RPMI7951 (cell line): ENCODE measurements at places on chromosomes 3 and 15. TPM values are rescaled to one million over a fixed set of nuclear protein-coding genes. Genes with fewer than 3 reads are reported as not detected.

Gene ZBED2
- total RNA-seq = not detected in 2 replicates

Gene MNS1
- 9.6 and 9.7 TPM in 2 replicates for total RNA-seq

Gene IP6K2
- total RNA-seq = 66.2 and 72.0 TPM in 2 replicates

Gene ITIH1
- not detected in 2 replicates for total RNA-seq

Gene ATP13A5
- not detected in 2 replicates for total RNA-seq

Gene SYNPR
- not detected in 2 replicates for total RNA-seq

Gene BOC
- 9.6 and 17.3 TPM in 2 replicates for total RNA-seq

Gene ZPLD1
- 0.20 TPM in 1 of 2 replicates, not detected in the other for total RNA-seq

Gene DOCK3
- 0.10 and 0.12 TPM in 2 replicates for total RNA-seq

Gene ERICH6
- not detected in 2 replicates for total RNA-seq

Gene ARL14
- not detected in 2 replicates for total RNA-seq

Gene EIF4E3
- total RNA-seq = 1.6 and 1.7 TPM in 2 replicates

Gene PLCL2
- 0.12 TPM in 1 of 2 replicates, not detected in the other for total RNA-seq

Gene RTF1
- total RNA-seq = 24.1 and 25.1 TPM in 2 replicates

Gene IGDCC3
- not detected in 2 replicates for total RNA-seq

Gene PP2D1
- not detected in 2 replicates for total RNA-seq

Gene SCG5
- 91.9 and 99.1 TPM in 2 replicates for total RNA-seq

Gene LHFPL4
- not detected in 2 replicates for total RNA-seq

Gene MUC4
- not detected in 2 replicates for total RNA-seq
